ENCODE measurements at places on chromosomes 16 and 17.

GRCh38 chr17:11899537-11899942 is 97.7 kb downstream of the ZNF18 start:
- no peak for DNase-seq

DNA sequence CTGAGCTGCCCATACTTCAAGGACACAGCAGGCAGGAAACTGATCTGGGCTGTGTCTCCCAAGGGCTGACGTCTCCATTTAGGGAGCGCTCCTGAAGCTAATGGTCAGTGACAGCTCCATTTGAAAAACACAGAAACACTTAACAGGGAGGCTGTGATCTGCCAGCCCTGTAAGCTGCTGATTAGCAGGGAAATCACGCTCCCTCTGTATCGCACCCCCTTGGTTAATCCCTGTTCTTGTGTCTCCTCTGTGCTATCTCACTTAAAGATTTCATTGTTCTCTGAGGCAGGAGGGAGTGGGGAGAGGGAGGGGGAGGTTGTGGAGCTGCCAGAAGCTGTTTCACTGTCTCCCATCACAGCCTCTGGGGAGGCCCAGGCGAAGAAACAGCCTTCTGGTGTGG is 47.4 kb upstream of the CACNG3 start:
- DNase-seq: no peak

DNA sequence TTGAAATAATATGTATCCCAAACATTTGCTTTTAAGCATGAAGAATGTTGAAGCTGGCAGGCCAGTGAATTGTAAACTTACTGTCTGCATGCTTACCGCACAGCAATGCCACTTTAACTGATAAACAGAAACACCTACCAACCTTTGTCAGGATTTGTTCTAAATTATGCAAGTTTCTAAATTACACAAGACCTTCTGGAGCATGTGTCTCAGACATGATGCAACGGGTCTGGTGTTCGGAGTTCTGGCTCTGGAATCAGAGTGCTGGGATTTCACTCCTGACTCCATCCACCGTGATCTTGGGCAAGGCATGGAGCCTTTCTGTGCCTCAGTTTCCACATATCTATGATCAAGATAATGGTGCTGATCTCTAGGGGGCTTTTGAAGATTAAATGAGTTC is 111.2 kb downstream of the CCT6B start:
- DNase-seq: no peak

DNA sequence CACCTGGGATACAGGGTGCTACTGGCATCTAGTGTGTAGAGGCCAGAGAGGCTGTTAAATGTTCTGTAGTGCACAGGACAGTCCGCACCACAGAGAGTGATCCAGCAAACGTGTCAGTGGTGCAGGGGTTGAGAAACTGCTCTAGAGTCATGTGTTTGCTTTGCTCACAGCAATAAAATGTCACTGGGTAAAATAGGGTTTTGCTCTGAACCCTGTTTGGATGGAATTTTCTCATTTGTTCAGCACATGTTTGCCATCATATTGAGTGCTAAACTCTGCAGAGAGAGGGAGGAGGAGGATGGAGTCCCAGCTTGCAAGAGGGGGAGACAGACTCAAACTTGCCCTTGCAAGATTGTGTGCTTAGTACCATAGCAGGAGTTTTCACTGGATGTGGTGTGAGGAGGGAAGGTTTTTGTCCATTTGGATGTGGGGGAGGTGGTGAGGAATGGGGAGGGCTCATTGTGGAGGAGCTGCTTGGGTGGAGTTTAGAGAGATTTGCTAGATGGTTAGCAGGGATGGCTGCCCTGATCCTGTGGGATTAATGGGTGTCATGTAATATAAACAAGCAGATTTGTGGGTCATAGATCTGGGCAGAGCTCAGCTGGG is 11.8 kb downstream of the PLCG2 start:
- no peak for DNase-seq

GRCh38 chr16:15459791-15460190 is 25.4 kb downstream of the BMERB1 start:
- DNase-seq: no peak

All from CD4-positive, alpha-beta T cell treated with Interleukin-4 for 1 hour (primary cell).